Kidney (tissue), 22 donors: ENCODE measurements at places on chromosomes 7 and 10.

DNA sequence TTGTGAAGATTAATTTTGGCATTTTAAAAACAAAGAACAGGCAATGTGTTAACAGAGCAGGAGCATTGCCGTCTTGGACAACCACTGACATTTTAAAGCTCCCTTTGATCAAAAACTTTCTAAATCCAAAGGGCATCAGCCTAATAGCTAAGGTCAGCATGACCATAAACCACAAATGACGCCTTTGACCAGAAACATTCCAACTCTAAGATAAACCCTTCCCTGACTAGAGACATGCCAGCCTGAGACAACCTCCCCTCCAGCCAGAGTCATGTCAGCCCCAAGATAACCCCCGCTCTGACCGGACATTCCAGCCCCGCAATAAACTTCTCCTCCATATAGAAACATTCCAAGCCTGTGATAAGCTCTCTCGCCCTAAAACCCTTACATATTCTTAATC, 949.4 kb upstream of the POT1 start:
- no peak for DNase-seq

GRCh38 chr7:42238709-42239366, 1.8 kb upstream of the GLI3 start:
- no peak for DNase-seq

GRCh38 chr10:15605740-15606369, 113.9 kb downstream of the ITGA8 start:
- no peak for DNase-seq

DNA sequence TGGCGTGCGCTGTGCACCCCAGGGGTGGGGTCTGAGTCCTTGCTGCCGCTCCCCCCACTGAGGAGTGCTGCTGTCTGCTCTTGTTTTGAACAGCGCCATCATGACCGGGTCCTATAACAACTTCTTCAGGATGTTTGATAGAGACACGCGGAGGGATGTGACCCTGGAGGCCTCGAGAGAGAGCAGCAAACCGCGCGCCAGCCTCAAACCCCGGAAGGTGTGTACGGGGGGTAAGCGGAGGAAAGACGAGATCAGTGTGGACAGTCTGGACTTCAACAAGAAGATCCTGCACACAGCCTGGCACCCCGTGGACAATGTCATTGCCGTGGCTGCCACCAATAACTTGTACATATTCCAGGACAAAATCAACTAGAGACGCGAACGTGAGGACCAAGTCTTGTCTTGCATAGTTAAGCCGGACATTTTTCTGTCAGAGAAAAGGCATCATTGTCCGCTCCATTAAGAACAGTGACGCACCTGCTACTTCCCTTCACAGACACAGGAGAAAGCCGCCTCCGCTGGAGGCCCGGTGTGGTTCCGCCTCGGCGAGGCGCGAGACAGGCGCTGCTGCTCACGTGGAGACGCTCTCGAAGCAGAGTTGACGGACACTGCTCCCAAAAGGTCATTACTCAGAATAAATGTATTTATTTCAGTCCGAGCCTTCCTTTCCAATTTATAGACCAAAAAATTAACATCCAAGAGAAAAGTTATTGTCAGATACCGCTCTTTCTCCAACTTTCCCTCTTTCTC, 26.0 kb downstream of the BNIP3 start:
- no peak for DNase-seq

GRCh38 chr7:24580283-24580946, 7.2 kb downstream of the PALS2 start:
- no peak for DNase-seq

DNA sequence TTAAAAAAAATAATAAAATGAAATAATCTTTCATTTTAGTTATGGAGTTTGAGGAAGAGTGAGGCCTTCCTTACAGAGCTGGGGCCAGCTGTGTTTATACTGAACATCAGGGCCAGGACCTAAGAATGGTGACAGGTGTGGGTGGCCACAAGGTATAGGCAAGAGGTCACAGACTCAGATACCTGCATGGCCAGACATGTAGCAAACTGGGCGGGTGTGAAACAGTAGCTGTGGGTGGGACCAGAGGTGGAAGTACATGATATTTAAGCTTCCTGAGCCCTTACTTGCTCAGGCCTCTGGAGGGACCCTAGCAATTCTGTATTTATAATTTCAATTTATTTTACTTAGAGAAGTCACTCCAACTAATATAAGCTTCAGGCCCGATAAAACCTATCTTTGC, 27.7 kb upstream of the CAMK1D start:
- DNase-seq: no peak
